ENCODE measurements at places on chromosomes 11 and 22.

GRCh38 chr22:46793497-46793896, 31.0 kb downstream of the TBC1D22A start:
- H3K4me1 ChIP-seq: no peaks in the 10 kb centered on the region
- peaks cover 3% of the 10 kb centered on the region for H3K36me3 ChIP-seq
- H3K27ac ChIP-seq: no peak overlapping the region
- no peaks in the 10 kb centered on the region for H3K27me3 ChIP-seq
- DNase-seq: no peak

DNA sequence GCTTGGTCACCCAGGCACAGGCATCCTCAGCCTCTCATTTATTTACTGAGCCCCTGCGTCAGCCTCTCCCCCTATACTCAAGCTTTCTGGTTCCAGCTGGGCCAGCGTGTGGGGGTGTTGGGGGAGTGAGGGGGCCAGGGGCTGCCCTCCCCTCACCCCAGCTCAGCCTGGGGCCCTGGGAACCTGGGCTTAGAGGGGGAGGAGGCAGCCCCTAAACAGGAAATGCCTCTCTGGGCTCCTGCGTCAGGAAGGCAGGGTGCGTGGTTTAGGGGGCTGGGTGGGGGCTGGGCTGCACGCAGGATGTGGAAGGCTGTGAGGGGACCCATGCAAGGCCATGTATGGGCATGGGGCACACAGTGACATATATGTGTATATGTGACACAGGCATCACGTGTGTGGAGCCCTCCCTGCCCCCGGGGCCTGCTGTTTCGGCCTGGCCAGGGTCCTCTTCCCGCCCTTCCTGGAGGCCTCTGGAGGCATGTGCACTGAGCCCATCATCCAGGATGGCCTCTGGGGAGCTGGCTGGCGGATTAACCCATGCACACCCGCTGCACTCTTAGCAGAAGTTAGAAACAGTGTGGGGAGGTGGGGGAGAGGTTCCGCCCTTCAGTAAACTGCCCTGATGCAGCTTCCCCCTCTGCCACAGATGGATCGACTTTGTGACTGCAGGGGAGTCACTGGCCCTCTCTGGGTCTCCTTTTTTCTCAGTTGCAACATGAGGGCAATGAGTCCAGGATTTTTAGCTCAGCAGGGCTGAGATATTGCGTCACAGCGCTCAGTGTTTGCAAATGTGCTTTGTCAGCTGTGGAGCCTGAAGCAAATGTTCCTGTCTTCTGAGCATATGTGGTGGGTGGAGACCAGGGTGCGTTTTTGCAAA, 1.1 kb upstream of the CD248 start:
- H3K4me1 ChIP-seq: peaks cover 46% of the 10 kb centered on the region
- peak overlapping the region; percentile 60 for H3K4me3 ChIP-seq
- H3K36me3 ChIP-seq: no peaks in the 10 kb centered on the region
- no peak for DNase-seq
- H3K27ac ChIP-seq: peak overlapping the region; percentile 97
- no peaks in the 10 kb centered on the region for H3K27me3 ChIP-seq

DNA sequence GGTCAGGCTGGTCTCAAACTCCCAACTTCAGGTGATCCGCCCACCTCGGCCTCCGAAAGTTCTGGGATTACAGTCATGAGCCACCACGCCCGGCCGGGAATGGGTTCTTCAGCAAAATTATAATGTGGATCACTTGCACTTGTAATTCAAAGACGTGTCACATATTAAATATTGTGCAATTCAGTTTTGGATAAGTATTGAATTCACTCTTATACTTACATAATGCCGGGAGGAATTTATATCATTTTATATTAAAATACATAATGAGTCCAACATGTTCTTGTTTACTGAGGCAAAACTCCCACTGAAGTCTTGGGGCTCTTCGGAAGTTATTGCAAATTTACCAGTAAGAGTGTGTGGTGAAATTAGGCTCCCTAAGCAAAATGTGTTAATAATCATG, 635.2 kb upstream of the LUZP2 start:
- H3K4me3 ChIP-seq: no peak overlapping the region
- DNase-seq: no peak
- no peaks in the 10 kb centered on the region for H3K27me3 ChIP-seq
- no peak overlapping the region for H3K27ac ChIP-seq
- peaks cover 6% of the 10 kb centered on the region for H3K4me1 ChIP-seq
- no peaks in the 10 kb centered on the region for H3K36me3 ChIP-seq

GRCh38 chr11:36131721-36132397, 157.4 kb downstream of the COMMD9 start:
- peaks cover 34% of the 10 kb centered on the region for H3K4me1 ChIP-seq
- no peaks in the 10 kb centered on the region for H3K27me3 ChIP-seq
- no peak for DNase-seq
- H3K36me3 ChIP-seq: peaks cover 6% of the 10 kb centered on the region

GRCh38 chr11:46827995-46828394, 18.1 kb downstream of the CKAP5 start:
- no peaks in the 10 kb centered on the region for H3K36me3 ChIP-seq
- no peaks in the 10 kb centered on the region for H3K27me3 ChIP-seq
- peaks cover 31% of the 10 kb centered on the region for H3K4me1 ChIP-seq
- H3K27ac ChIP-seq: peak overlapping the region; percentile 87

DNA sequence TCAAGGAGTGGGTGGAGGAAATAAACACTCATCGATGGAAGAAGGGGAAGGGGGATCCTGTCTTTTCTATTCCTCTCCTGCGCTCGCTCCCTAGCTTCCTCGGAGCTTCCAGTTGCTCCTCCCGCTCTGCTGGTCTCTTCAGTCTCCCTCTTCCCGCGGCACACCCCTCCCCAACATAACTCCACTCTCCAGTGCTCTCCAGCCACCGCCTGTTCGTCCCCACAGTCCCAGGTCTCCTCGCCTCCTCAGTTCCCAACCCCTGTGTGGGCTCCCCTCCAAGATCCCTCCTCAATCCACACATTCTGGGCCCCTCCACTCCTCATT, 438 bp downstream of the ZW10 start:
- DNase-seq: no peak
- peaks cover 21% of the 10 kb centered on the region for H3K4me1 ChIP-seq
- peak overlapping the region; percentile 98 for H3K27ac ChIP-seq
- H3K4me3 ChIP-seq: peak overlapping the region; percentile 99
- H3K36me3 ChIP-seq: peaks cover 8% of the 10 kb centered on the region
- peaks cover 22% of the 10 kb centered on the region for H3K27me3 ChIP-seq

GRCh38 chr11:70233511-70233934, 30.4 kb downstream of the FADD start:
- no peaks in the 10 kb centered on the region for H3K4me1 ChIP-seq
- no peak overlapping the region for H3K27ac ChIP-seq
- no peak for DNase-seq
- no peaks in the 10 kb centered on the region for H3K27me3 ChIP-seq

DNA sequence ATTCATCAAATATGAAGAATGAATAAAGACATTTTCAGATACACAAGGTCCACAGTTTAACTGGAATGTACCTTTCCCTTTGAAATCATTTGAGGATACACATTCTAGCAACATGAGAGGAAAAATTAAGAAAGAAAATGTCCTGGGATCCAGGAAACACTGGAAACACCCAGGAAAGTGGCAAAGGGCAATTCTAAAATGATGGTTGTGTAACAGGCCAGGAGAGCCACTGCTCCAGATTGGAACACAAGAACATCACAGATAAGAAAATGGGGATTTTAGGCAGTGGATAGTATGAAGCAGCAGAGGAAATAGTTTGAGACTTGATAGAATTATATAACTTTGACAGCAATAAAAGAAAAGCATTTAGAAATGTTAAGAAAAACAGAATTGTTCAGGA, 56.1 kb upstream of the GRIK4 start:
- H3K36me3 ChIP-seq: peaks cover 49% of the 10 kb centered on the region
- H3K27ac ChIP-seq: no peak overlapping the region
- H3K4me1 ChIP-seq: no peaks in the 10 kb centered on the region
- no peak for DNase-seq
- H3K27me3 ChIP-seq: no peaks in the 10 kb centered on the region
- H3K4me3 ChIP-seq: no peak overlapping the region

DNA sequence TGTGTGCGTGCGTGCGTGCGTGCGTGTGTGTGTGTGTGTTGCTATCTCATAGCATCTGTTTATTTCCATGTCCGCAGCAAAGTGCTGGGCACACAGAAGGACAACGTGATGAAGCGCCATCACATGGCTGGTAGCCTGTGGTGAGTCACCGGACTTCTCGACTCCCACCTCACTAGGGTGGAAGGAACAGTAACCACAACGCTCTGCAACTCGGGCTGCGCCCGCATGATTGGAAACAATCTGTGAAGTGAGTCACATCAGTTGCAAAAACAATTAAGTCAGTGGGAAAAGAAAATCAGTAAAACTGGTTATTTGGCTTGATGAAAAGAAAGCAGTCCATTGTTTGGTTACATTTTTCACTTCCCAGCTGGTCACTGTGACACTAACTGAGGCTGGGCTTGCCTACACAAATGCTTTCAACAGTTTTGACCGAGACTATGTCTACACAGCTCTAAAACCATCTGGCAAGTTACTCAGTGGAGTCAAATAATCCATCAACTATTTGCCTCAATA, 437.3 kb upstream of the CADM1 start:
- DNase-seq: no peak
- peaks cover 58% of the 10 kb centered on the region for H3K27me3 ChIP-seq
- H3K4me1 ChIP-seq: peaks cover 8% of the 10 kb centered on the region
- H3K27ac ChIP-seq: no peak overlapping the region

- no peak for DNase-seq
- H3K27ac ChIP-seq: no peak overlapping the region
- H3K36me3 ChIP-seq: peaks cover 19% of the 10 kb centered on the region
- peaks cover 3% of the 10 kb centered on the region for H3K4me1 ChIP-seq
Observed at GRCh38 chr11:2940147-2940920, 11.1 kb upstream of the PHLDA2 start.

DNA sequence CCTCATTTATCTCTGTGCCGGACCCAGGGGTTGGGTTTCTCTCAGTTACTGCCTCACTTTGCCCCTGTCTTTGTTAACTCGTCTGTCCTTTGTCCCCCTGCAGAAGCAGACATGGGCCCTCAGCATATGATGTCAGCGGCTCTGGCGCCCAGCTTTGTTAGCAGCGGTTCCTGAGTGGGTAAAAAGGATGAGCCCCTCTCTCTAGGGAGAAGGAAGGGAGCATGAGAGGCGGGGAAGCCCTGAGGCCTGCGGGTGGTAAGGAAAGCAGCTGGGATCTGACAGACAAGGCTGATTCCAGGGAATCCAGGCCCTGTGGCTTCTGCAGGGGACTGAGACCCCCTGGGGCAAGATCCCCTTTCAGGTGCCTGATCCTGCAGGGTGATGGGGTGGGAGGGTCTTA, 51.7 kb downstream of the MCM5 start:
- H3K4me3 ChIP-seq: no peak overlapping the region
- no peak overlapping the region for H3K27ac ChIP-seq
- H3K27me3 ChIP-seq: peaks cover 10% of the 10 kb centered on the region

GRCh38 chr22:37254209-37254866, 10.3 kb upstream of the RAC2 start:
- H3K27ac ChIP-seq: no peak overlapping the region
- H3K4me1 ChIP-seq: peaks cover 18% of the 10 kb centered on the region
- no peaks in the 10 kb centered on the region for H3K36me3 ChIP-seq
- no peak for DNase-seq
- H3K27me3 ChIP-seq: peaks cover 28% of the 10 kb centered on the region
- no peak overlapping the region for H3K4me3 ChIP-seq

- no peak overlapping the region for H3K4me3 ChIP-seq
- H3K27me3 ChIP-seq: no peaks in the 10 kb centered on the region
- H3K27ac ChIP-seq: no peak overlapping the region
- H3K4me1 ChIP-seq: peaks cover 35% of the 10 kb centered on the region
- no peaks in the 10 kb centered on the region for H3K36me3 ChIP-seq
- no peak for DNase-seq
Observed at GRCh38 chr22:23215294-23216241, 35.3 kb downstream of the BCR start.

- H3K27ac ChIP-seq: no peak overlapping the region
- H3K27me3 ChIP-seq: no peaks in the 10 kb centered on the region
- no peak overlapping the region for H3K4me3 ChIP-seq
- peaks cover 11% of the 10 kb centered on the region for H3K4me1 ChIP-seq
Observed at GRCh38 chr22:50329236-50329635, 2.4 kb upstream of the DENND6B start.

- no peaks in the 10 kb centered on the region for H3K27me3 ChIP-seq
- peak; percentile 54 for DNase-seq
- H3K36me3 ChIP-seq: no peaks in the 10 kb centered on the region
Observed at GRCh38 chr11:3841426-3842350, 929 bp upstream of the RHOG start.

GRCh38 chr11:2164861-2165555, 4.0 kb upstream of the INS start:
- H3K27me3 ChIP-seq: peaks cover 2% of the 10 kb centered on the region
- no peak overlapping the region for H3K27ac ChIP-seq
- H3K4me3 ChIP-seq: no peak overlapping the region
- H3K36me3 ChIP-seq: no peaks in the 10 kb centered on the region
- no peaks in the 10 kb centered on the region for H3K4me1 ChIP-seq
- no peak for DNase-seq

DNA sequence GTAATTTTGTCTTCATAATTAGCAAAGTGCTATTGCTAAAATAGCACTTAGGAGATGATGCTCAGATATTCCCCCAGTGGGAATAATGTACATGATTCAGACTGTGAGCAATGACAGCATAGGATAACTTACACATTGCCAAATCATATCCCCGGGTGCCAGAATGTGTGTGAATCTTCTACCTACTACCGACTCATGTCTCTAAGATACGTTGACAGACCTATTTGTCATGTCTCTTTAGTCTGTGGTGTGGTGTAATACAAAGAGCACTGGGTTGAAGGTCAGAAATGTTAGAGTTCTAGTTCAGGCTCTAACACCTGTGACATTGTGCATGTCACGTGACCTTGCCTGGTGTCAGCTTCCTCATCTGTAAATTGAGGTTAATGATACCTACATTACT, 31.0 kb upstream of the PICALM start:
- H3K27me3 ChIP-seq: no peaks in the 10 kb centered on the region
- H3K4me1 ChIP-seq: no peaks in the 10 kb centered on the region
- DNase-seq: no peak

- peaks cover 77% of the 10 kb centered on the region for H3K27me3 ChIP-seq
- H3K27ac ChIP-seq: no peak overlapping the region
- peaks cover 15% of the 10 kb centered on the region for H3K4me1 ChIP-seq
Observed at GRCh38 chr11:134272381-134273316, 3.5 kb upstream of the GLB1L3 start.

GRCh38 chr11:104155375-104155774, 8.6 kb downstream of the PDGFD start:
- no peak overlapping the region for H3K27ac ChIP-seq
- no peak overlapping the region for H3K4me3 ChIP-seq
- no peaks in the 10 kb centered on the region for H3K27me3 ChIP-seq
- peaks cover 3% of the 10 kb centered on the region for H3K36me3 ChIP-seq
- H3K4me1 ChIP-seq: peaks cover 27% of the 10 kb centered on the region
- no peak for DNase-seq

GRCh38 chr11:88439356-88439755, 101.8 kb upstream of the CTSC start:
- peaks cover 12% of the 10 kb centered on the region for H3K4me1 ChIP-seq
- no peak overlapping the region for H3K4me3 ChIP-seq
- H3K27me3 ChIP-seq: no peaks in the 10 kb centered on the region

Data from mesothelial cell of epicardium (in vitro differentiated cells).